ENCODE measurements at places on chromosomes 6 and 20.

- DNase-seq: no peak
Observed at GRCh38 chr20:63006540-63007359, at the start of gene BHLHE23. Gene BHLHE23, minus strand, starts transcription at chr20:63006964. Its CDS starts 190 bp downstream, at chr20:63006774.

- no peak for DNase-seq
Observed at GRCh38 chr6:54335871-54336270, 27.6 kb downstream of the TINAG start.

DNA sequence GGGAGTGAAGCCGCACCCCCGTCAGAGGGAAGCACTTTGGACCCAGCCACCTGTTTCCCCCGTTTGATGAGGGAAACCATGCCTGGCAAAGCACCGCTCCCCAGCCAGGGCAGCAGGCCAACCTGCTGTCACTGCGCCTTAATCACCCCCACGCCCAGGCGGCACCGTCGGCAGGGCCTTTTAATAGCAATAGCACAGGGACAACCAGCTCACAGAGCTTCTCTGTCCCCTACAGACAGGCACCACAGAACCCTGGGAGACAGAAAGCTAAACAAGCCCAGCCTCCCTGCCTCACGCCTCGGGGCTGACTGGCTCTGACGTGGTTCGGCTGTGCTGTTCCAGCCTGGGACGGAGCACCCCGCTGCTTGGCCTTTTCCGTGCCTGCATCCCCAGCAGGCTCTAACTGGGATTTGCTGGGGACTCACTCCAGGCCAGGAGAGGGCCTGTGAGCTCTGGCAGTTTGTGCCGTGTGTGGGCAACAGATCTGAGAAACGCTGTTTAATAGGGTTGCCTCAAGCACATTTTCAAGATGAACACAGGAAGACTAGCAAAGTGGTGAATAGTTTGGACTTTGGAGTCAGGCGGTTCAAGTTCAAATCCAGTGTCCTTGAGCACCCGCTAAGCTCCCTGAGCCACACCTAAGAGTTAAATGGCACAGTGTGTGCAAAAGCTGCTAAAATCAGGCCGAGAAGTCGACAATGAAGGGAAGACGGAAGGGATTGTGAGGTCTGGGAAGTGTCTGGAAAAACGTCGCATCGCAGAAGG, 223.8 kb downstream of the NRN1 start:
- no peak for DNase-seq

DNA sequence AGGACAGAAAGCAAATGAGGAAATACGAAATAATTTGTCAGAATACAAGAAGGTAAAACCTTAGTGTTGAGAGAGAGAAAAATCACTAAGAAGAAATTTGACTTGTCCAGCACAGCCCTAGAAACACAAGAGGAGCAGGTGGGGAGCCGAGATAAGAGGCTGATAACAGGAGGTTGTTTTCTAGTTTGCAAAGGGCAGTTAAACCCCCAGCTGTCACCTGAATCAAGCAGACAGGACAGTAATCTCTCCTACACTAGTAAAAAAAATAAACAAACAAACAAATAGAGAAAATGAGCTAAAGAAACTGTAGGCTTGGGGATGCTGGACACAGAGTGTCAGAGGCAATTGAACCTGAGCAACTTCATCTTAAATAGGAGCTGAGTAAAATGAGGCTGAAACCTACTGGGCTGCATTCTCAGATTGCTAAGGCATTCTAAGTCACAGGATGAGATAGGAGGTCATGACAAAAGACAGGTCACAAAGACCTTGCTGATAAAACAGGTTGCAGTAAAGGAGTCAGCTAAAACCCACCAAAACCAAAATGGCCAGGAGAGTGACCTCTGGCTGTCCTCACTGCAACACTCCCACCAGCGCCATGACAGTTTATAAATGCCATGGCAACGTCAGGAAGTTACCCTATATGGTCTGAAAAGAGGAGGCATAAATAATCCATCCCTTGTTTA, 40.4 kb downstream of the FAM184A start:
- DNase-seq: no peak

- DNase-seq: no peak
Observed at GRCh38 chr6:28207510-28208110, 17.5 kb upstream of the ZSCAN9 start.

All from suprapubic skin (tissue), 4 donors.